CMK (cell line): ENCODE measurements at places on chromosomes 5 and 9.

GRCh38 chr5:111779260-111779921 lies 22.4 kb upstream of the NREP start:
- no peak for DNase-seq

GRCh38 chr5:56148453-56148971 lies 84.6 kb downstream of the ANKRD55 start:
- no peak for DNase-seq

- DNase-seq: no peak
Observed at GRCh38 chr5:117255211-117256027, 680.8 kb upstream of the SEMA6A start.

DNA sequence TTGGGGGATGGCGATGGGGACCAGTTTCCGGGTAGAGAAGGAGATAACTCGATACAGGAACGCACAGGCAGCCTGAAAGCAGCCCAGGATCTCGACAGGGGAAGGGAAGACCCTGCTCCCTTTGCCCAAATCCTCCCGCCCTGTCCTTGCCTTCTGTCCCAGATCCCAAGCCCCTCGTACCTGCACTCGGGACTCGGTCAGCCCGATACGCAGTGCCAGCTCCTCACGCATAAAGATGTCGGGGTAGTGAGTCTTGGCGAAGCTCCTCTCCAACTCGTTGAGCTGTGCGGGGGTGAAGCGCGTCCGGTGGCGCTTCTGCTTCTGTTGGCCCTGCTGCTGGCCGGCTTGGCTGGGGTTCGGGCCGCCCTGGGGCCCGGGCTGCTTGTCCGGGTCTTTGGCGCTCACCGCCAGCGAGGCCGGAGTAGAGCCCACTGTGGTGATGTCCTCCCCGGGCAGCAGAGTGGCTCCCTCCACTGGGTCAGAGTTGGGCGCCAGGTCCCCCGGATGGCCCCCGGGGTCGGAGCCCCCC lies 1.8 kb downstream of the OTP start:
- no peak for DNase-seq

DNA sequence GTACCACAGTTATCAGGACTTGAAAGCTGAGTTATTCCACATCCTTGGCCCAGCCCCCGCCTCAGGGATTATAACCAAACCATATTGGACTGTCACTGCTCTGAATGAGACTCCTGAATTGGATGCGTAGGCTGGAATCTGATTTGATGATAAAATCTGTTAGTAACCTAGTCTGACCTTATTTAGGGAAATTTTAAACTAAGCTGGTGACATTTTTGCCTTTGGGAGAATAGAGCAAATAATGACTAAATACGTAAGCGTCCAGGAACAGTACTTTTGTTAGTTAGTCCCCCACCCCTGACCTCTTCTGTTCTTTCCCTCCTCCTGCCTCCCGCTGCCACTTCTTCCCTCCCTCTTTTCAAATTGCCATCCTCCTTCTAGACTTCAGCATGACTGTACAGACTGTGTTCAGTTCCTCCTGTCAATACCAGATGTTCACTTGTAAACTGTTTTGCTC lies 92.6 kb downstream of the TLE4 start:
- no peak for DNase-seq

- DNase-seq: no peak
Observed at GRCh38 chr5:8291641-8292040, 422.7 kb downstream of the MTRR start.

DNA sequence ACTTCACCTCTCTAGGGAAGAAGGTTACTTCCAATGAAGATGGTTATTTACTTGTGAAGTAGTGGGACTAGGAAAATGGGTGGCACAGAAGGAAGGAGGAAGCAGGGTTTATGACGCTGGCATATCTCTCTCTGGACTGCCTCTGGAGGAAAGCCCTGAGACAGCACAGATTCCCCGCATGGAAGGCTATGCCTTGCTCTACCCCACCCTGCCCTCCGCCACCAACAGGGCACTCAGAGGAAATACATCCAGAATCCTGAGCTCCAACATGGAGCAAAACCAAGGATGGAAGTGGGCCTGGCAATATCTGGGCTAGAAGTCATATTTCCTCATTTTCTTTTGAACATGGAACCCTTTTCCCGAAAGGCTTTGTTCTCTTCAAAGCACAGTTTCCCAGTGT lies 346.9 kb downstream of the ZSWIM6 start:
- no peak for DNase-seq

DNA sequence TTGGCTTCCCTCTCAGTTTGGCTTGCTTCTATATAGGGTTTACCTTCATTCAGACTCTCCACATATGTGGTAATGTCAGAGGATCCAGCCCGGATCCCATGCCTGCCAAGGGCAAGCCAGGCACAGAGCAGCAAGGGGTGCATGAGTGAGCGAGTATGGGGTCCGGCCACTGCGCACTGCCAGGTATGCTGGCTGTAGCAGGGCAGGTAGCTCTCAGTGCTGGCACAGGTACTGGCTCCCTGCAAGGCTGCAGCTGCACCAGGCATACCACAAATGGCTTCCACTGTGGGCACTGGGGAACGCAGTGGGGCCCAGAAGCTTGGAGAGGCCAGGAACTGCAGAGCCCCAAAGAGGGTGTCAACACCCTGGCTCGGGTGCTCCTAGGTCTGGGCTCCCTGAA lies 86.2 kb downstream of the GIN1 start:
- no peak for DNase-seq

DNA sequence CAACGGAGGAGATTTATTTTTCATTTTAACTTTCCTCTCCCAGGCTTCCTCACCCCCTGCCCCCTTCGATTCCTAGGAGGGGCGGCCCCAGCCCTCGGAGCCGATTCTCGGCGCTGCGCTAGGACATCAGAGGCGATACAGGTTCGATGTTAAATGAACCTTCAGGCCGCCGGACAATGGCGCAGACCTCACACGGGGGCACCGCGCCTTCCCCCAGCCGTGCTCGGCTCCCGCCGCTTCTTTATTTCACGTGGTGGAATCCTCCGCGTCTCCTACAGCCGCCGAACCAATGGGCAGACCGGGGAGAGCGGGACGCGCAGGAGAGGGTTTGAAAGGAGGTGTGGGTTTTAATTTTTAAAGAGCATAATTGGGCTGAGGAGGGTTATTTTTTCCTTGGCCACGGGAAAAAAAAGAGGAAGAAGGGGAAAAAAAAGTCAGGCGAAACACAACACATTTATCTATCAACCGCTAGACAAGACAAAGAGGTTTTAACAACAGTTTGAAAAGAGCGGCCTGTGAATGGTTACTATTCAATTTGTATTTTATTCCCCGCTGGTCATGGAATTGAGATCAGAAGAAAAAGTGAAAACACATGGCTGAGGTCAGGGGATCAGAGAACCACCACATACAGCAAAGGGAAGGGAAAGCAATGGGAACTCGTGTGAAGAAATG lies 126.8 kb downstream of the TMEM174 start:
- DNase-seq: no peak

- no peak for DNase-seq
Observed at GRCh38 chr5:132017316-132017715, 5.9 kb upstream of the ACSL6 start.

DNA sequence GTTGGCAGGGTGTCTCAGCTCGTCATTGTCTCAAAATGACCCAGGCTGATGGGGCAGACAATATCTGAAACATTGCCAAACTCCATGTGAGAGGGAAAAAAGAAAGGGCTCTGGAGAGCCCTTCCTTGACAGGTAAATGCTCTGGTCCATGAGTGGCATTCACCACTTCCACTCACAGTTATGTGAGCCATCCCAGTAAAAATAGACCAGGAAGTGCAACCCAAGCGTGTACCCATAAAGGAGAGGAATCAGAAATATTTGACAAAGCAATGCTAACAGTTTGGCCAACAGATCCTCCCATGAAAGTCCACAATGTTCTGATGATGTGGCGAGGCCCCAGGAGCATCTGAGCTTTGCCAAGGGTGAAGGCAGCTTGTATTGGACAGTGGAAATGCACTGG lies 49.4 kb downstream of the ASTN2 start:
- no peak for DNase-seq

GRCh38 chr9:100587375-100587774 lies 9.5 kb downstream of the CAVIN4 start:
- no peak for DNase-seq
